ENCODE measurements at places on chromosomes 2 and 18.

- no peak for DNase-seq
These were observed 13.8 kb downstream of the ZSCAN30 start for GRCh38 chr18:35276267-35276666.

- no peak for DNase-seq
These were observed 2.5 kb upstream of the OSR1 start for GRCh38 chr2:19360966-19361321.

GRCh38 chr2:72554381-72554780, 271.5 kb downstream of the EXOC6B start:
- no peak for DNase-seq

- no peak for DNase-seq
These were observed 223.5 kb downstream of the RNF152 start for GRCh38 chr18:61669320-61669719.

DNA sequence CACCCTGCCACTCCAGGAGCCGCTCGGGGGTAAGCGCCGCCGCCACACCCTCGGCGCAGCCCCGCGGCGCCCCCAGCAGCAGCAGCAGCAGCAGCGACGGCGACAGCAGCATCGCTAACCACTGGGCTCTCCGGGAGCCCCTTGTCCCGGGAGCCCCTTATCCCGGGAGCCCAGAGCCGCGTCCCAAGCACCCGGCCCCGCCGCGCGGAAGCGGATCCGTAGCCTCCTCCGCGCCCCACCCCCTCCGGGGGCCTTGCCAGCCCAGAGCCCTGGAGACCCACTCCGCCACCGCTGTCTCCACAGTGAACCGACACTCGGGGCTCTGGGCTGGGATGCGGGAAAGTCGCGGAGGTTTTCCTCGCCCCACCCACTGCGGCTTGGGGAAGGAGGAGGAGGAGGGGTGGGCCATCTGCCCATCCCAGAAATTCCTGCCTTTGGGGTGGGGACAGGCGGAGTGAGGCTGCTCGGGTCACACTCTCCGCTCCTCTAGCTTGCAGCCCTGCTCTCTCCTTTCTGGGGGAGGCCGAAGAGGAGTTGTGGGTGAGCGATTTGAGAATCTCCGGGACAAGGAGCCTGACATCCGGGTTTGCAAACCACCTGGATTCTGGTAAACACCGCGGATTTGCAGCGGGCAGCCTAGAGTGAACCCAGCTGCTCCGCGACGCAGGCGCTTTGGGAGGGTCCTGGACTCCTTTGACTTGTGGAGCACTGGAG, at the start of gene PLA2R1:
Gene PLA2R1 (minus strand): TSS at position 324 of the 714 bp plus-strand sequence. CDS start 212 bp downstream, at position 112.
- DNase-seq, result peak; percentile 56

DNA sequence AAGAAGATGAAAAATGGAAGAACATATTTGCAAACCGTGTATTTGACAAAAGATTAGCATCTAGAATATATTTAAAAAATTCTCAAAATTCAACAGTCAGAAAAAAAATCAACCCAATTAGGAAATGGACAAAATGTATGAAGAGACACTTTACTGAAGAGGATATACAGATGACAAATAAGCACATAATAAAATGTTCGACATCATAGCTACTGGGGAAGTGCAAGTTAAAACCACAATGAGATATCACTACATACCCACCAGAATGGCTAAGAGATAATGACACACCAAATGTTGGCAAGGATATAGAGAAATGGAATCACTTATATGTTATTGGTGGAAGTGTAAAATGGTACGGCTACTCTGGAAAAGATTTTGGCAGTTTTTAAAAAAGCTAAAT, 11.7 kb upstream of the NUP35 start:
- DNase-seq, result no peak

- no peak for DNase-seq
These were observed 390.6 kb upstream of the PKDCC start for GRCh38 chr2:41657226-41657625.

- no peak for DNase-seq
These were observed 23.0 kb upstream of the SMAD2 start for GRCh38 chr18:47953471-47953931.

Measured in NCI-H526 treated with DMSO at 0.1 percent for 48 hours (cell line).